Natural killer cell (primary cell): ENCODE measurements at places on chromosomes 13 and 19.

DNA sequence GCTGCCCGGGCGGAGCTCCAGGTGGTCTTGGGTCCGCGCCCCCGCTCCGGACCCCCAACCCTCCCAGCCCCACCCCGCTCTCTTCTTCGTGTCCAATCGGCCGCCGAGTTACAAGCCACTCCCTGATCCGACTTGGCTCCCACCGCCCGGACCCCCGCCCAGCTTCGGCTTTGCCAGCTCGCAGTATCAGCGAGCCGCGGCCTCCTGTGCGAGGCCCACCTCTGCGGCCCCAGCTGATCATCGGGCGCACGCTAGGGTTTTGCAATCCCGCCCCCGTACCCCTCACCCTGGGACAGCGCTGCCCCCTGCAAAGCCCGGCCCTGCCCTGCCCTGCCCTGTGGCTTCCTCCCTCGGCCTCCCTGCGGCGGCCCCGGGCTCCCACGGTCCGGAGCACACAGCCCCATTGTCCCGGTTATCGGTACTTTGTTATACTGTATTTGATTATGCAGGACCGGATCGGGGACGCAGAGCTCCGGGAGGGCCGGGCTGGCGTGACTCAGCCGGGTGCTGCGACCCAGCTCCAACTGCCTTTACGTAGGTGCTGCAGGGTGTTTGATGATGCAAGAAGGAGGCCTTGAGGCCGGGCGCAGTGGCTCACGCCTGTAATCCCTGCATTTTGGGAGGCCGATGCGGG lies 598 bp upstream of the LPAR2 start:
- no peaks in the 10 kb centered on the region for H3K27me3 ChIP-seq
- peaks cover 23% of the 10 kb centered on the region for H3K4me1 ChIP-seq
- H3K27ac ChIP-seq: peak overlapping the region; percentile 67
- peaks cover 9% of the 10 kb centered on the region for H3K36me3 ChIP-seq

- no peak overlapping the region for H3K4me3 ChIP-seq
- no peaks in the 10 kb centered on the region for H3K36me3 ChIP-seq
- no peaks in the 10 kb centered on the region for H3K4me1 ChIP-seq
- no peaks in the 10 kb centered on the region for H3K27me3 ChIP-seq
Measured at GRCh38 chr13:113598481-113598880, 13.9 kb downstream of the TFDP1 start.

- no peaks in the 10 kb centered on the region for H3K27me3 ChIP-seq
- H3K4me1 ChIP-seq: peaks cover 28% of the 10 kb centered on the region
- H3K36me3 ChIP-seq: no peaks in the 10 kb centered on the region
- no peak overlapping the region for H3K27ac ChIP-seq
- no peak overlapping the region for H3K4me3 ChIP-seq
- DNase-seq: no peak
Measured at GRCh38 chr19:39238944-39239343, 5.9 kb downstream of the IFNL3 start.

DNA sequence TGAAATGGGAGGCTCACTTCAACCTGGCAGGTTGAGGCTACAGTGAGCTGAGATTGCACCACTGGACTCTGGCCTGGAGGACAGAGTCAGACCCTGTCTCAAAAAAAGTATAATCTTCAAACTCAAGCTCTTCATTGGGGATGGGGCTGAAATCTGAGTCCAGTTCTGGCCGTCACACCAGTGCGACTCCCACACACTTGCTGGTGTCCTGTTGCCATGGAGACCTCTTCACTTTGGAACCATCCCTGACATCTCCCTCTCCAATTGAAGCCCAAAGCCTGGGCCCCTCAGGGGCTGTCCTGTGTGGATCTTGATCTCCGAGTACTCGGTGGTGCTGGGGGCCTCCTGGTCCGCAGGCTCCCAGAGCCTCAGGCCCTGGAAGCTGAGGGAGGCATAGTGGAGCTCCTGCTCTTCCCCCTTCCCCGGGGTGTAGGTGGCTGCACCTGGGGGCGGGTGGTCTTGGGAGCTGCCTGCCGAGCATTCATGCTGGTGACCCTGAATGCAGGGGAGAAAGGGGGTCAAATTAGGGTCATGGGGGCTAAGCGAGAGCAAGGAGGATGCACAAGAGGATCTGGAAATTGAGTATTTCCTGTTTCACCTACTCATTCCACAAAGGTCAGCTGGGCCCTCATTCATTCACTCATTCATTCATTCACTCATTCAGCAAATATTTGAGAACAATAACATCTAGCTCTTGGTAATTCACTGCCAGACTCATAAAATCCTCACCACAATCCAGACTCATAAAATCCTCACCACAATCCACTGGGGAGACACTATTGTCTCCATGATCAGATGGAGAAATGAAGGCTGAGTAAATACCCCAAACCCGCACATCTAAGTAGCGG lies 11.0 kb downstream of the SIGLEC11 start:
- no peak for DNase-seq
- no peaks in the 10 kb centered on the region for H3K36me3 ChIP-seq
- H3K4me1 ChIP-seq: no peaks in the 10 kb centered on the region
- no peak overlapping the region for H3K27ac ChIP-seq
- H3K4me3 ChIP-seq: no peak overlapping the region

GRCh38 chr19:55389386-55390317 lies 3.9 kb downstream of the RPL28 start:
- H3K27ac ChIP-seq: no peak overlapping the region
- no peak overlapping the region for H3K4me3 ChIP-seq
- DNase-seq: no peak
- no peaks in the 10 kb centered on the region for H3K27me3 ChIP-seq
- peaks cover 49% of the 10 kb centered on the region for H3K4me1 ChIP-seq
- H3K36me3 ChIP-seq: peaks cover 43% of the 10 kb centered on the region

GRCh38 chr19:4524808-4525562 lies 6.7 kb upstream of the PLIN4 start:
- no peak overlapping the region for H3K4me3 ChIP-seq
- no peaks in the 10 kb centered on the region for H3K27me3 ChIP-seq
- no peaks in the 10 kb centered on the region for H3K36me3 ChIP-seq

GRCh38 chr13:45847554-45848224 lies 3.9 kb downstream of the SIAH3 start:
- DNase-seq: peak; percentile 79
- H3K4me3 ChIP-seq: no peak overlapping the region
- no peaks in the 10 kb centered on the region for H3K36me3 ChIP-seq
- H3K27ac ChIP-seq: no peak overlapping the region
- peaks cover 29% of the 10 kb centered on the region for H3K4me1 ChIP-seq

DNA sequence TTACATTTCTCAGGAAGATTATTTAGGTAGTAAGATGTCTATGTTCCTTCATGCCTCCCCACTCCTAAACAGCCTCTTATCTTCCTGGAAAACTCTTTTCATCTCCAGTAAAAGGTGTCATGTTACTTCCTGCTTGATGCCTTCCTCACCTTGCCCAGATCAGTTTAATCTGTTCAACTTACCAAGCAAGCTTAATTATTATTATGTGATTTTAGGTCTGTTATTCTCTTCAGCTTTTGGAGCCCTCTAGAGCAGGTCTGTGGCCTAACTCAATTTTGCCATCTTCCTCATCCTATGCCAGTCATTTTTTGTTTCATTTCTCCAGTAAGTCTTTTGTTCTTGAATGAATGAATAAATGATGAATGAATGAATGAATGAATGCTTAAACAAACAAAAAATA lies 528.4 kb downstream of the DCT start:
- H3K27ac ChIP-seq: no peak overlapping the region
- DNase-seq: no peak
- H3K4me3 ChIP-seq: no peak overlapping the region
- H3K4me1 ChIP-seq: no peaks in the 10 kb centered on the region
- no peaks in the 10 kb centered on the region for H3K36me3 ChIP-seq

- H3K27me3 ChIP-seq: no peaks in the 10 kb centered on the region
- H3K36me3 ChIP-seq: no peaks in the 10 kb centered on the region
- H3K27ac ChIP-seq: peak overlapping the region; percentile 86
- peaks cover 25% of the 10 kb centered on the region for H3K4me1 ChIP-seq
- H3K4me3 ChIP-seq: peak overlapping the region; percentile 98
Measured at GRCh38 chr13:110713981-110714796, 689 bp downstream of the ING1 start.

DNA sequence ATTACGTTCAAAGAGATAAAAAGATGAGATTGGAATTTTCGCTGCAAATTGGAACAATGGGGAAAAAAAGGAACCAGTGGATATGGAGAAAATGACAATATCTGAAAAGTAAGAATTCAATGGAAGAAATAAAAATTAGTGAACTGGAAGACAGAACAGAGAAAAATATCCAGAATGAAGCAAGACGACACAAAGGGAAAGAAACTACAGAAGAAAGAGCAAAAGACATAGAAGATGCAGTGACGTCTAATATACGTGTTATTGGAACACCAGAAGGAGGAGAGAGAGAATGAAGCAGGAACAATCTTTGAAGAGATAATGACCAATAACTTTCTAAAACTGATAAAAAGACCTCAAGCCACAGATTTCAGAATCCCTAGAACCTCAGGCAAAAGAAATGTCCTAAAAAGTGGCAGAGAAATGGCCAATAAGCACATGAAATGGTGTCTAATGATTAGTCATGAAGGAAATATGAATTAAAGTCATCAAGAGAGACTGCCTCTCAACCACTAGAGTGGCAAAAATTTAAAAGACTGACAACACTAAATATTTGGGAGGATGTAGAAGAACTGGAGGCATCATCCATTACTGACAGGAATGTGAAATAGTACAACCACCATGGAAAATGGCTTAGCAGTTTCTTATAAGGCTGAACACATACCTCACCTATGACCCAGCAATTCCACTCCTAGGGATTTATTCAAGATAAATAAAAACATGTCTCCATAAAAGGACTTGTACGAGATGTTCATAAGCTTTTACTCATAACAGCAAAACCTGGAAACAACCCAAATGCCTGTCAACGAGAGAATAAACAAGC lies 56.5 kb downstream of the GADD45B start:
- peaks cover 2% of the 10 kb centered on the region for H3K4me1 ChIP-seq
- H3K27me3 ChIP-seq: no peaks in the 10 kb centered on the region
- DNase-seq: no peak
- no peak overlapping the region for H3K27ac ChIP-seq
- H3K4me3 ChIP-seq: no peak overlapping the region

GRCh38 chr19:10132905-10133304 lies 13.2 kb upstream of the EIF3G start:
- no peaks in the 10 kb centered on the region for H3K27me3 ChIP-seq
- peaks cover 65% of the 10 kb centered on the region for H3K36me3 ChIP-seq
- no peak overlapping the region for H3K27ac ChIP-seq
- no peaks in the 10 kb centered on the region for H3K4me1 ChIP-seq
- no peak overlapping the region for H3K4me3 ChIP-seq
- DNase-seq: no peak

DNA sequence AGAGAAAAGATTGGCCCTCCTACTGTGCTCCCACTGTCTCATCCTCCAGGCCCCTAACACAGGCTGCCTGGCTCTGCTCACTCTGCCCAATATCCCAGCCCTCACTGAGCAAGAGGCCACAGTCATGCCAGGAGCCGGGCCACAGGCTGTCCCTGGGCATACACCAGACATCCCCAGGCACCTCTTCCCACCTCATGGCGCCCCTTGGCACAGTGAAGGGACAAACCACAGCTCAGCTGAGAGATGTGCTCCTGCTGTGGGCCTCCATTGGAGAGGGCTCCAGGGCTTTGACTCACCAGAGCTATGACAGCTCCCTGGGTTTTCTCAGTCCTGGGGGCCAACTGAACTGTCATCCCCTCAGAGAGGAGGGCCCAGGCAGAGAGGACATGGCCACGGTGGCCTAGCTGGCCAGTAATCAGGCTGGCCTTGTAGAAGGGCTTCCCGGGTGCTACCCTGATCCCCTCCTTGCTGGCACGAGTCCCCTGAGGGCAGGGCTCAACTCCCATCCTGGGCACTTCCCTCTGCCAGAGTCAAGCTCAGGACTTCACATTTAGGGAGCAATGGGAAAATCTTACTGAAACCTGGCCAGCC lies 220.9 kb downstream of the TUBA3C start:
- H3K4me3 ChIP-seq: no peak overlapping the region
- H3K27me3 ChIP-seq: no peaks in the 10 kb centered on the region
- H3K27ac ChIP-seq: no peak overlapping the region
- no peak for DNase-seq
- H3K4me1 ChIP-seq: no peaks in the 10 kb centered on the region

- no peak overlapping the region for H3K27ac ChIP-seq
- no peak overlapping the region for H3K4me3 ChIP-seq
- peaks cover 40% of the 10 kb centered on the region for H3K27me3 ChIP-seq
- peaks cover 29% of the 10 kb centered on the region for H3K4me1 ChIP-seq
Measured at GRCh38 chr19:1446713-1447481, 3.0 kb upstream of the APC2 start.

GRCh38 chr19:10105509-10106099 lies 558 bp upstream of the PPAN start:
- peak overlapping the region; percentile 100 for H3K27ac ChIP-seq
- DNase-seq: no peak
- peaks cover 35% of the 10 kb centered on the region for H3K36me3 ChIP-seq
- H3K4me3 ChIP-seq: peak overlapping the region; percentile 7
- H3K27me3 ChIP-seq: no peaks in the 10 kb centered on the region
- peaks cover 86% of the 10 kb centered on the region for H3K4me1 ChIP-seq

DNA sequence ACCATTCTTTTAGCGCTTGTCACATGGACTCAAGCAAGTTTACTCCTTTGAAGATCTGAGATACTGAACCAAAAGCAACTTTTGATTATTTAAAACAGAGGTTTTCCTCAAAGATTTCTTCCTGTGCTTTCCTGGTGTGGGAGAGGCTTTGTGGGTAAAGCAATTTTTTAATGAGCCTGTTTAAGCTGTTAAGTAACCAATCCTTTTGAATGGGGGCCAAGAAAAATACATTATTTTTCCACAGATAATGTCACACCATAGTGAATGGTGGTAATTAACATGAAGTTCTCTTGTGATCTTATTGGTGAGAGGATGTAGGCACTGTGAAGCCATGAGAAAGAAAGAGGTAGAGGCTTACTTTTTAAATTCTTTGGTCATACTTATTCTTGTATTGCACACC lies 55.8 kb upstream of the OBI1 start:
- H3K27ac ChIP-seq: no peak overlapping the region
- DNase-seq: no peak
- H3K4me3 ChIP-seq: no peak overlapping the region
- no peaks in the 10 kb centered on the region for H3K4me1 ChIP-seq
- no peaks in the 10 kb centered on the region for H3K27me3 ChIP-seq

- no peaks in the 10 kb centered on the region for H3K4me1 ChIP-seq
- no peak overlapping the region for H3K4me3 ChIP-seq
- no peak overlapping the region for H3K27ac ChIP-seq
- H3K36me3 ChIP-seq: no peaks in the 10 kb centered on the region
- no peaks in the 10 kb centered on the region for H3K27me3 ChIP-seq
- no peak for DNase-seq
Measured at GRCh38 chr13:80199585-80200292, 141.2 kb downstream of the SPRY2 start.
